ENCODE measurements at places on chromosomes 7 and 10.

DNA sequence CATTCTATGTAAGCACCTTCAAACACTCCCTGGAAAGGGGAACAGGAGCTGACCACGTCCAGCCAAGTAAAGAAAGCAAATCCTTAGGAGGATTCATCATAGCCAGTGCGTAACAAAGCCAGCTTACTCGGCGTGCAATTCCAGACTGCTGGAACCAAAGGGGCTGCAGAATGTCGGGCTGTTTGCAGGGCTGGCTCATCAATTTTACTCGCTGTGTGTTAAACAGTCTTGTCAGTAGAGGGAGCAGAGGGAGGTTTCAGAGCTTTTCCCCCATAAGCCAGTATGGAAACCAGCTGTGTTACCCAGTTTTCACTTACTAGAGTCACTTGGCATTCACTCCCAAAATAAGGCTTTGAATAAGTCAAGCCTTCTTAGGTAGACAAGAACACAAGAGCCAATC lies 127.1 kb downstream of the KMT2E start:
- peak; percentile 57 for DNase-seq

- no peak for DNase-seq
These were observed 26.4 kb upstream of the UMAD1 start for GRCh38 chr7:7614018-7614741.

- DNase-seq = no peak
These were observed 74.8 kb downstream of the MDH2 start for GRCh38 chr7:76122516-76123239.

GRCh38 chr10:11510736-11511135 lies 100.7 kb downstream of the USP6NL start:
- DNase-seq = no peak

DNA sequence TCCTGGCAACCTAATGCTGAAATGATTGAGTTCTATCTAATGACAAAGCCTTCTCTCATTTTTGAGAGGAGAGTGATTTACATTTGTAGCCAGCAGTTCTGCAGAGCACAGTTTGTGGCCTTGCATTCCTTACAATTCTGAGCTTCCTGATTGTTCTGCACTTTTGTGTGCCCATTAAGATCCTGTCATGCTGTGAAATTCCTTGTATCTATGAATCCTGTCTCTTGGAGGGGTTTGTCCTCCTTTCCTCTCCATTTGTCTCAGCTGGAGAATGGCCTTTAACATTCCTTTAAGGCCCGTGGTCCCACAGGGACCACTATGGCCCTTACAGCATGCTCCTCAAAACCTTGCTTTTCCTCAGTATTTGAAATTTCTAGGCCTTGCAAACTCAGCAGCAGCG lies 10.4 kb downstream of the KLHL7 start:
- no peak for DNase-seq

DNA sequence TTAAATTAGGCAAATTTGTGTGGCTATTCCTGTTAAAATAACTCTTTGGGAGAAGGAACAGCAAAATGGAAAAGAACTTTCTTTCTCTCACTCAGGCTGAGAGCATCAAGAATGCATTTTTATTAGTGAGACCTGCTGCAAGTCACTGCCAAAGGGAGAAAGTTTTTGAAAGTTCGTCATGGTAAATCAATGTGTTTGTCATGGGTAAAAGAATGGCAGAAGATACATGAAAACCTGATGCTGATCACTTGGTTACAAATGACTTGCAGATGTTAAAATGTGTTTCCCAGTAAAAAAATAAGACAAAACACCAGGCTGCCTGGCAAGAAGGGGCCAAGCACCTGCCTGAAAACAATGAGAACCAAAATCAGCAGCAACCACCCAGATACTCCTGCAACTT lies 484.7 kb upstream of the NRP1 start:
- DNase-seq = no peak

- DNase-seq = no peak
These were observed 99.3 kb downstream of the ARHGAP22 start for GRCh38 chr10:48505394-48506112.

DNA sequence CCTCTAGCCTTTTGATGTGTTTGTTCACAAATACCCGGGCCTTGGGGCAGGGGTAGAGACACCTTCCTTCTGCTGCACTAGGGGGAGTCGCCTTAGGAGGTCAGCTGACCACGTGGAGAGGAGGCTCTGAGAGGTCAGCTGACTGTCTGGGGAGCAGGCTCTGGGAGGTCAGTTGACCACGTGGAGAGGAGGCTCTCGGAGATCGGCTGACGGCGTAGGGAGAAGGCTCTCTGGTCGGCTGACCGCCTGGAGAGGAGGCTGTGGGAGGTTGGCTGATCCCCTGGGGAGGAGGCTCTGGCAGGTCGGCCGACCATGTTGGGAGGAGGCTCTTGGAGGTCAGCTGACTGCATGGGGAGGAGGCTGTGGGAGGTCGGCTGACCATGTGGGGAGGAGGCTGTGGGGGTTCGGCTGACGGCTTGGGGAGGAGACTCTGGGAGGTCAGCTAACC lies 59.6 kb upstream of the LYZL1 start:
- DNase-seq = no peak

DNA sequence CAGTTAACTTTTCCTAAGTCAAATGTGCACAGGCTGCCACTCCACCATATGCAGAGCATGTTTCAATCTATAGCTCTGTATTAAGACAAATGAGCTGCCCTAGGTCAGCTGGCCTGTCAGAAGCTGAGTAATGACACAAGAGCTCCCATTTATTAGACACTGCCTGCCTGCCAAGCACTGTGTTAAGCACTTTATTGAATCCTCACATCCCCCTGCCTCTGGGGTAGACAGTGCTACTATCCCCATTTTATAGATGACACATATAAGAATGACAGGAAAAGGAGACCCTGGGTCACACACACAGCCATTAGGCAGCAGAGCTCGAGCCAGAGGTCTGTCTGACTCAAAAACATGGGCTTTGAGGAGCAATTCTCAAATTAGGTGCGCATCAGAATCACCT lies 179.8 kb upstream of the PDE1C start:
- no peak for DNase-seq

- peak; percentile 80 for DNase-seq
These were observed 61.5 kb downstream of the TNS3 start for GRCh38 chr7:47520406-47520805.

- no peak for DNase-seq
These were observed 215.5 kb upstream of the AOAH start for GRCh38 chr7:36939816-36940215.

DNA sequence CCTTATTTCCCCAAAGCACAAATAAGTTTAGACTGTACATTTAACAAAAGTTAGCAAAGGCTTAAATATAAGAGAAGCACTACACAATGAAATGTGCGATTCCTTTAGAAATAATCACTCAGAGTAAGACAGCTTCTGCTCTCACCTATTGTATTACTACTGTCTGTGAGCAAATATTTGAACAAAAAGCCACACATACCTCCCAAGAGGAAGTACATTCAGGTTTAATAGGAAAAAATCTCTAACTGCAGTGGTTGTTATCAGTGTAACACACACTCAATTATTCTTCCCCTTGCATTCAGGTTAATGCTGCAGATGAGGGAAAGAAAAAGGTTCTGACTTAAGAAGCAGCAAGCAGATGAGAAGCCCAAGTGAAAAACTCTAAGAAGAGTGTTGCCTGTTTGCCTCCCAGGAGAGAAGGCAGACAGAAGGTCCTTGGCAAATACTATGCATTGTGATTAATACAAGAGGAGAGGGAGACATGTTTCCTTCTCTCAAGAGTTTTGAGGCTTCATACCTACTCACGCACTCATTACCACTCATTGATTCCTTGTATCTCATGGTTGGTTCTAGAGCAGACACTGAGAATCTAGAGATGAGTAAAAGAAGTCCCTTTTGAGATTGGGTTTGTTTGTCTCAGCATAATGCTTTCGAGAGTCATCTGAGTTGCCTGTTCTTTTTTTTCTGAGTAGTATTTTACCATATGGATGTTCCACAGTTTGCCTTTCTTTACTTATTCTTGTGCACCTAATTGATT lies 13.6 kb downstream of the GIMAP4 start:
- DNase-seq = no peak

- DNase-seq = no peak
These were observed 44.1 kb upstream of the GDF10 start for GRCh38 chr10:47255866-47256265.

DNA sequence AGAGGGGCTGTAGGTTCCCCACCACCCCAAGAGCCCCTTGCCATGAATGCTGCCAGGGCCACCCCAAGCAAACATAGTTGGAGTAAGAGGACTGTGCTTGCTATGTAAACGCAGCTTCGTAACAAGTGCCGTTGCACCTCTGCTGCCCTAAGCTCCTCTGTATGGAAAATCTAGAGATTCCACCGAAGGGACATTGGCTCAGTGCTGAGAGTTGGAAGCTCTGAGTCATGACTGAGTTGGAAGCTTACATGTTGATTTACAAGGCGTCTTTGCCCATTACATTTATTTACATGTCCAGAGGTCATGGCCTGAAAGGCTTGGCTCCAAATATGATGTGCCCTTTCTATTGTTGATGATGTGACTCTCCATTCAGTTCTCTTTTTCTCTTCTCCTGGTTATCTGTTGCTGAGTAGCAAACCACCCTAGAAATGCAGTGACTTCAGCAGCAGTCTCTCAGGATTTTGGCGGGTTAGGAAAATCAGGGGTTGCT lies 233.1 kb upstream of the TCF7L2 start:
- DNase-seq = peak; percentile 79

GRCh38 chr10:91677911-91678310 lies 45.0 kb upstream of the PPP1R3C start:
- no peak for DNase-seq

GRCh38 chr10:5449823-5450222 lies 37.5 kb downstream of the NET1 start:
- peak; percentile 87 for DNase-seq

- DNase-seq = peak; percentile 19
These were observed 87.1 kb downstream of the ADAM22 start for GRCh38 chr7:88020953-88021665.

DNA sequence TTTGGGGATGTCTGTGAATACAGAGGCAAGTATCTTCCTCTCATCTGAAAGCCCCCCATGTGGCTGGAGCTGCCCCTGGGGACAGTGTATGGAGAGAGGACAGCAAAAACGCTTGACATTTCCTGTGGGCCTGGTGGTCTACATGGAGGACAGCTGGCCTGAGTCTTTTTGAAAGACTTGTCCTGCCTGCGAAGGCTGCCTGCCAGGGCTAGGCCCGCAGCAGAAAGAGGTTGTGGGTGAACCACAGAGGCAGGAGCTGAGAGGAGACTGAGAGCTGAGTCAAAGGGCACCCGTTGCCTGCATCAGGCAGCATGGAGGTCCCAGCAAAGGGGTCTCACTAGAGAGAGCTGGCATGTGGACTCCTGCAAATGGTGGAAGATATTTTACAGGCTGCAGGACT lies 66.4 kb downstream of the KAT6B start:
- DNase-seq = no peak

GRCh38 chr10:103658049-103658577 lies 164.6 kb downstream of the NEURL1 start:
- DNase-seq = no peak

DNA sequence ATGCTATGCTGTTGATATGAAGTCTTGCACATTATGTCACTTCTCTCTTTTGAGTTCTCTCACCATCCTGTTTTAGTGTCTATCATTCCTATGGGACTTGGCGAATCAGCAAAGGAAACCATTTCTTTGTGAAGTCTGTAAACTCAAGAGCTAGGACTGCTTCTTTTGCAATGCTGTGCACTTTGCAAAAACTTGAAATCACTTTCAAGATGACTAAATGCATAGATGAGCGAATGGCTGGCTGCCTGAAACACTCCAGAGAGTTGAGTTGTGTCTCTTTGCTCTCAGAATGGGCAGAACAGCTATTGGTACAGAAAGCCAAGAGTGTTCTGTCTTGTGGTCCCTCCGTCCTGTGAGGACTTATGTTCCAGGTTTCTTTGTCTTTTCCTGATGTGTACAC lies 18.3 kb upstream of the ELMO1 start:
- DNase-seq = no peak
